ENCODE measurements at places on chromosomes 11 and 22.

DNA sequence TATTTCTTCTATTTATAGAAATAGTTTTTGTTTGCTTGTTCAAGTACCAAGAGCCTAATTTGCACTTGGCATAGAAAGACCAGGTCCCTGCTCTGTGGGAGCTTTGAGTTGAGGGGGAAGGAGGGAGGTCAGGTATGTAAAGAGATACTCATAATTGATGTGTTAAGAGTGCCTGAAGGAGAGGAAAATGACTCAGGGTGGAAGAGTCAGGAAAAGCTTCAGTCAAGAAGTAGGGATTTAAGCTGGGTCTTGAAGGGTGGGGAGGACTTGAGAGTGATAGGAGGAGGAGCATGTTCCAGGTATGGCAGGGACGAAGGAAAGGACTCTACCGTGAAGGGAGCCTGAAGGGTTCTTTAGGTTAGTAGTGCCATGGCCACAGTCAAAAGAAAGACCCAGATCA, 9.0 kb downstream of the RBX1 start:
- DNase-seq = no peak

DNA sequence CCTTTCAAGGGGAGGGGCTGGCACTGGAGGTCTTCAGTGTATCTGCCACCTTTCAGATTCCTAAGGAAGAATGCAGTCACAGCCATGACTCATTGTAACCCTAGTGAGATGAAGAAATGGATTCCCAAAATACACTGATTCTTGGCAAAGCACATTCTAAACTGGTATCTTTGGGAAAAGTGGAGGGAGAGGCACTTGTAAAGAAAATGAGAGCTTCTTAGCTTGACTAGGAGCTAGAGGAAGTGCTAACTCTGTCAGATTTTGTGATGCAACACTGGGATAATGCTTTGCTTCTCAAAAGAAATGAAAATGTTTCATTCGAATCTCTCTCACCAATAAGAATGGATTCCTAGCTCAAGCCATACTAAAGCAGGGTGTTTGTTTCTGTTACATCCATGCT, 14.3 kb downstream of the NRIP3 start:
- DNase-seq = no peak

GRCh38 chr11:124108156-124108555, 7.1 kb upstream of the VWA5A start:
- DNase-seq = no peak

- DNase-seq = no peak
These were observed 245.7 kb downstream of the ST3GAL4 start for GRCh38 chr11:126601136-126601535.

- DNase-seq = no peak
These were observed 12.3 kb downstream of the PDGFD start for GRCh38 chr11:104151404-104152204.

- DNase-seq = no peak
These were observed 133.9 kb downstream of the FANCF start for GRCh38 chr11:22491555-22492225.

- no peak for DNase-seq
These were observed 27.0 kb downstream of the P4HA3 start for GRCh38 chr11:74284466-74284865.

- no peak for DNase-seq
These were observed 20.9 kb upstream of the MPPED1 start for GRCh38 chr22:43390872-43391271.

GRCh38 chr11:85759915-85760314, 51.0 kb downstream of the SYTL2 start:
- no peak for DNase-seq

GRCh38 chr11:64102005-64102738, 63.7 kb downstream of the MACROD1 start:
- DNase-seq = no peak

- DNase-seq = no peak
These were observed 144.0 kb downstream of the MPPED1 start for GRCh38 chr22:43555561-43556515.

DNA sequence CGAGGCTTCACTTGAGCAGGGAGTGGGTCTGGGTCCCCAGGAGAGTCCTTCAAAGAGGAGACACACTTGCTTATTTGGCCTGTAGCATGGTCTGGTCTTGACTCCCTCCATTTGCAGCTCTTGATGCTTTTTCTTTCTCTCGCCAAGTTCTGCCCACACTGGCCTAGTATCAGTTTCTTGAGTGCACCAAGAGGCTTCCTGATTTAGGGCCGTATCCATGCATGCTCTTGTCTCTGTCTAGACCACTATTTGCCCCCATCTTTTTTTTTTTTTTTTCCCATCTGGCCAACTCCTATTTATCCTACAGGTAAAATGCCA, 170.7 kb downstream of the GRIK4 start:
- DNase-seq = no peak

All from naive thymus-derived CD8-positive, alpha-beta T cell (primary cell).